ENCODE measurements at places on chromosomes 4 and X.
A peak's percentile ranks its signal among the peaks of the same experiment; 100 is the strongest.

- no peak for DNase-seq
Measured at GRCh38 chrX:15549189-15550012, 48.8 kb downstream of the BMX start.

DNA sequence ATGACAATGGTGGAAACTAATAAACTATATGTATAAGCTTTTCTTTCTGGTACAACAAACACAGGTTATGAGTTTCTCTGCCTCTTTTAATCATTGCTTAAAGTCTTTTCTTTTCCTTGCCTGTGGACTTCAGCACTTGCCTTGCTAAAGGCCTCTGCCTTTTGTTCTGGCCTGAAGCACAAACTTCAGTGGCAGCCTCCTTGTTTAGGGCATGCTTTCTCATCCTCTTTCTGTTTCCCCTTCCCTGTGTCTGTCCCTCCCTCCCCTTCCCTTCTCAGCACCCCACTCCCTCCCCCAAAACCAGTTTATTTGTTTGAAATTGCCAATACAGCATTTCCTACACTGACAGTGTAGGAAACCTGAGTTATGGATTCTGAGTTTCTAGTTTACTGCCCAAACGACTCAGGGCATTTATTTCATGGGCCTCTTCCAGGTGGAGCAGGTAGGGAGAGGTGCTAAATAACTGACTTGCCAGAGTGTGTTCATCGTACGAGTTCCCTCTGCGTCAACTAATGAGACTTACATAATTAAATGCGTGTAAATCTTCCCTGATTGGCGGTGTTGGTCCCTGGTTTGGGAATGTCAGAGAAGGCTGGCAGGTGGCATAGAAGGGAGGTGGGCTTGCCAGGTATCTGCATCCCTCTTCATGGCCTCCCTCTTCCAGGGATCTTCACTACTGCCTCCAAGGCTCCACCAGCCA is 311.0 kb downstream of the FBXW7 start:
- no peak for DNase-seq

DNA sequence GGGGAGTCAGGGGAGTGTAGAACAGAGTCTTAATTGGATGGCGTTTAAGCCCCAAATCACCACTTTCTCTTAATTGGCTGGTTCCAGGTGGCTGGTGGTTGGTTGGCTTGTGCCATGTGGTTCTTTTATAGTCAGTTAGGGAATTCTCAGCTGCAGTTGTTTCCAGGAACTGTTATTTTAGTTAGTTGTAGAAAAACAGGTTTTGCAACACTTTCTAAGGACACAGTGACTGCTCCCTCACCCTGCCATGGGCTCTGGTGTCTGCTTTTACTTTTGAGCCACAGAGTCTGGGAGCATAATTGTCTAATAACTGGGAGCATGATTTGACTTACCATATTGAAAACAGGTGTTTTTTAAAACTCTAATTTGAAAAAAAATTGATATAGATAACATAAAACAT is 75.8 kb upstream of the PCDH18 start:
- no peak for DNase-seq

DNA sequence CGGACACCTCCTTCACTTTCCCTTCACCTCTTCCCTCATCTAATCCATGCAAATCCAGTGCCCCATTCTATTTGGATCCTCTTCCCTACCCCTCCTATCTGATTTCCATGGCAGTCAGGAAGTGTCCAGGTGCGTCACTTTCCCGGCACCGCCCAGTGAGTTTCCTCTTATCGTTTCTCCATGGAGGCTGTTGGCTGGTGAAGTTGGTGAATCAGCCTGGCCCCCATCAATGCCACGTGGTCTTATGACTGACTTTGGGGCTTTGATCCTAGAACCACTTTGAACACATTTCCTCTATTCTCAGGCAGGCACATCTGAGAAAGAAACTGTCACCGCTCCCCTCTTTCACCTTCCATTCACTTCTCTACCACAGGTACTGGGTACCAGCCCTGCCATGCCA is 137.8 kb downstream of the CEP135 start:
- DNase-seq: no peak

- DNase-seq: peak; percentile 80
Measured at GRCh38 chrX:20515841-20516461, 249.2 kb upstream of the RPS6KA3 start.

- no peak for DNase-seq
Measured at GRCh38 chrX:54049801-54050200, 5.5 kb upstream of the PHF8 start.

DNA sequence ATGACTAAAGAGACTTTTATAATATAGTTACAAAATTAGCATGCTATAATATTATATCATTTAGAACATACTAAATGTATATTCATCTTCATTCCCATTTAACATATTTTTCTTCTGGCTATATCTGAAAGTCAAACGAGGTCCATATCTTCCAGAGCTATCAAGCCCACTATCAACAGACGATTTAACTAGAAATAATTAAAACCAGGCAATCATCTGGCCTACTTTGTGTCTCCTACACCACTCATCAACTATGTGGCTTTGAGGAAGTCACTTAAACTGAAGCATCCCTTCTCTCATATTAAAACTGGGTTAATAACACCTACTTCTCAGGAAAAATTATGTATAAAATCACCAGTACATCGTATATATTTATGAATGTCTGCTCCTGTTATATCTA is 1330.5 kb upstream of the PABPC4L start:
- no peak for DNase-seq

- DNase-seq: no peak
Measured at GRCh38 chr4:127479031-127479622, 153.6 kb upstream of the INTU start.

DNA sequence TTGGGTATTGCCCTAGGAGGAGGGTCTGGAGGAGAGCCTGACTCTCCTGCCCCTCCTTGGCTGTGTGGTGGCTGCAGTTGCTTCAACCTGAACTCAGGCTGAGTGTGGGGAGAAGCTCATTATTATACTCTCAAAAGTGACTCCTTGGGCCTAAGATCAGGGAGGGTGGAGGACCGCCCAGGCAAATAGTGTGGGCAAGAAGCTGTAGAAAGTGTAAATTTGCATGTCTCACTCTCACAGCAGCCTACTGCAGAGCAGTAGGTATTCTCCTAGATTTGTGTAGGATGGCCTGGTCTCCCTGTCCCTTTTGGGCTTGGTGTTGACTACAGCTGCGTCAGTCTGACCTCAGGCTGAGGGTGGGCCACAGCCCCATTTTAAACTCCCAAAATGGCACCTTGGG is 156.1 kb downstream of the ZNF330 start:
- DNase-seq: no peak

DNA sequence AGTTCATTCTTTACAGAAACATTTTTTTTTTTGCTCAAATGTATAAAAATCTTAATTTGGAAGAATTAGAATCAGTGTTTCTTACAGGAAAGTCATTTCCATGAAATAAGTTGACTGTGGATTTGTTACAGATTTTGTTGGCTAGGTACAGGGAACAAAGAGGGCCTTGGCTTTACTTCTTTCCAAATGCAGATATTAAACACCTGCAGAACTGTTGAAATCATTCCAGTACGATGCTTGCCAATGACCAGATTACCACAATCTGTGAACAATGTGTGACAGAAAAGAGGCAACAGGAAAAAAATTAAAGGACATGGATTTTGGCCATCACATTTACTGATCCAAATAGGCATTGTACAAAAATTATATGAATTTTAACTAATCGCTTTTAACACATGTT is 70.8 kb downstream of the ANXA10 start:
- DNase-seq: no peak

GRCh38 chrX:134543288-134543687 is 83.3 kb downstream of the HPRT1 start:
- DNase-seq: no peak

- no peak for DNase-seq
Measured at GRCh38 chr4:104989371-104989770, 157.3 kb upstream of the TET2 start.

DNA sequence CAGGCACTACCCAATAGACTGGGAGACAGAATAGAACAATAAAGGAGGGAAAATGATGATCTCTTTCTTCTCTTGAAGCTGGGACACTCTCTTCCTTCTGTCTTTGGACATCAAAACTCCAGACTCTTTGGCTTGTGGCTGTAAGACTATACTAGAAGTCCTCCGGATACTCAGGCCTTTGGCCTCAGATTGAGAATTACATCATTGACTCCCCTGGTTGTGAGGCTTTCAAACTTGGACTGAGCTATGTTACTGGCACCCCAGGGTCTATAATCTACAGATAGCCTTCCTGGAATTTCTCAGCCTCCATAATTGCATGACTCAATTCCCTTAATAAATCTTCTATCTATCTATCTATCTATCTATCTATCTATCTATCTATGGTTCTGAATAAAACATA is 294.2 kb upstream of the CT83 start:
- DNase-seq: no peak

GRCh38 chr4:6356076-6356560 is 86.5 kb downstream of the WFS1 start:
- no peak for DNase-seq

DNA sequence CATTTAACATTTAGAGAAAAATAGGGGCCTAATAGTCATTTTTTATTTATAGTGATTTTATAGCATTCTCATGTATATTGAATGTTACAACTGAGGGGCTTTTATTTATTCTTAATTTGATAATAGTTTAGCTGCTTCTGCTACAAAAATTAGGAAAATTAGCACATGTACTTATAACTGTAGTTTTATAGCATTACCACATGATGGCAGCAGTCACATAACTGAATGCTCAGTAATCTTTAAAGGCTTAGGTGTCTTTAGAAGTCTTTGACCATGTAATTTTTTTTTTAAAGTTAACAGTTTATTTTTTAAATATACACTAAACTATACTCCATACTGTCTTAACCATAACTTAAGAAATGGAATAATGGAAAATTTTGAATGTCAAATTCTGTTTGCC is 136.6 kb downstream of the STAG2 start:
- no peak for DNase-seq

- DNase-seq: no peak
Measured at GRCh38 chr4:12701384-12701783, 782.8 kb downstream of the RAB28 start.

- no peak for DNase-seq
Measured at GRCh38 chr4:678331-679103, 4.2 kb downstream of the MYL5 start.

GRCh38 chr4:53601251-53601764 is 10.0 kb upstream of the LNX1 start:
- no peak for DNase-seq

GRCh38 chr4:155026715-155027114 is 181.7 kb upstream of the NPY2R start:
- no peak for DNase-seq

DNA sequence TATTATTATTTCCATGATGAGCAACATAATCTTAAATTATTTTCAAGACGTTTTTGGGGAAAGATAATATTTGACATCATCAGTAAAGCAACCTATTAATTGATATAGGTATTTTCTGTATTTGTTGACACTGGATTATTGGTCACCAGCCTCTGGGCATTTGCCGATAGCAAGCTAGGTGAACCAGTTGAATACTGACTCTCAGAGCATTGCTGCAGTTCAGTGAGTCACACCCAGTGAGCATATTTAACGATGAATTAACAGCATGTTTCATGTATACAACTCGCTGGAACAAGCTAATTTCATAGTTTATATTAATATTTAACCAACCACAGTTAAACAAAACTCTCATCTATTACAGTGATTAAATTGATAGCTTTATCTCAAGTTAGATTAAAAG is 1006.0 kb upstream of the DIAPH2 start:
- no peak for DNase-seq

- DNase-seq: no peak
Measured at GRCh38 chrX:97743014-97743413, 859.3 kb downstream of the RPA4 start.

DNA sequence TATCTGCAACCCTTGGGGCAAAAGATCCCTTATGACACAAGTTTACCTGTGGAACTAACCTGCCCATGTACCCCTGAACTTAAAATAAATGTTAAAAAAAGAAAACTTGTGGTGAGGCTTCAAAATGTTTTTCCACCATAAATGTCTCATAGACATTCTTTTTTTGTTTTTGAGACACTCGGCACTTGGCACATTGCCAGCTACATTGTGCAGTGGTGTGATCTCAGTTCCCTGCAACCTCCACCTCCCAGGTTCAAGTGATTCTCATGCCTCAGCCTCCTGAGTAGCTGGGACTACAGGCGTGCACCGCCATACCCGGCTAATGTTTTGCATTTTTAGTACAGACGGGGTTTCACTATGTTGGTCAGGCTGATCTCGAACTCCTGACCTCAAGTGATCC is 528.9 kb upstream of the CXorf51A start:
- DNase-seq: no peak

DNA sequence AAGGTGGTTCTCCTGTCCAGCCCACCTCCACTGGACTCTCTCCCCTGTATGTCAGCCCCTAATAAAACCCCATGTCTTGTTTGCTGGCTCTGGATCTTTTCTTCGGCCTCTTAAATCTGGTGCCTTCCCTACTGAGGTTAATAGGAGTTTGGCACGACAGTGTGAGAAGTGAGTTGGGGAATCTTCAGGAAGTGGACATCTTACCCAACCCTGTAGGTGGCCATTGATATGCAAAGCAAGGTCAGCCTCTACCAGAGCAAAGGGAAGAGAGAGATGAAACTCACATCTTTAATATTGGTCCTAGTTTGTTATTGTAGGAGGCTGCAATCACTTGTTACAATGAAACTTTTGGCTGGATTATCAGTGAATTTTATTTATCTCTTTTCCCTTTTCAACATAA is 111.7 kb downstream of the CHRDL1 start:
- no peak for DNase-seq

DNA sequence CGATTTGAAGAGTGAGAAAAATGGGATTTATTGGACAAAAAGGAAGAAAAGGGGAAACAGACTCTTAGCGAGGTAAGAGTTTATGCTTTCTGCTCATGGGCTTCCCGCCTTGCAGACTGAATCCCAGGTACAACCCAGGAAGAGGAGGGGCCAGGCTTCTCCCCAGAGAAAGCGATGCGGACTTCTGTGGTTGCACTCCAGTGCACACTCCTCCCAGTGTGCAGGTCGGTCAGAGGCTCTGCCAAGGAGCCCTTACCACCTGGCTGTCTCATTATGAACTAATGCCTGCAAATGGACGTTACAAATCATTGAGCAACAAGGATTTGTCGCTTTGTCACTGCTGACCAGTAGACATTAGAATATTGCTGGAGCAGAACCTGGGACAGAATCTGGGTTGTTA is 39.9 kb upstream of the GLRA2 start:
- no peak for DNase-seq

GRCh38 chrX:30951003-30951402 is 61.9 kb upstream of the TAB3 start:
- no peak for DNase-seq

- no peak for DNase-seq
Measured at GRCh38 chr4:7719354-7720174, 220.1 kb downstream of the AFAP1 start.

- no peak for DNase-seq
Measured at GRCh38 chrX:9342561-9343051, 122.3 kb upstream of the TBL1X start.
